ENCODE measurements at places on chromosomes 4 and X. TPM values are rescaled to one million over a fixed set of nuclear protein-coding genes. Genes with fewer than 3 reads are reported as not detected.

DNA sequence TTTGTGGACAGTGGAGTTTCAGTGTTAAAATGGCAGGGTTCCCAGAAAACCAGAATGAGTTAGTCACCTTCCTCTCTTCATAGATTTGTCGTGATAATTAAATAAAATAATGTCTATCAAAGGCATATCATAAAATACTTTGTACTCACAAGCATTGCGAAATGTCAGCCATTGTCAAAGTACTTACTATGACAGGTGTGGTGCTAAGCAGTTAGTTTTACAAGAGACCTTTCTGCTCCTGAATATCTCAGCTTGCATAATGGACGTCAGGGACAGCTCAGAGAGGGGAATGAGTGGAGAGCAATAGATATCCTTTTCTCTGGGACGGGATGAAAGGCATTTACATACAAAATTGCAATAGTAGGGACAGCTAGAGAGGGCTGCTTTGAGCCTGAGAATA, 560.9 kb downstream of the KCNIP4 start:
- no peak for DNase-seq

DNA sequence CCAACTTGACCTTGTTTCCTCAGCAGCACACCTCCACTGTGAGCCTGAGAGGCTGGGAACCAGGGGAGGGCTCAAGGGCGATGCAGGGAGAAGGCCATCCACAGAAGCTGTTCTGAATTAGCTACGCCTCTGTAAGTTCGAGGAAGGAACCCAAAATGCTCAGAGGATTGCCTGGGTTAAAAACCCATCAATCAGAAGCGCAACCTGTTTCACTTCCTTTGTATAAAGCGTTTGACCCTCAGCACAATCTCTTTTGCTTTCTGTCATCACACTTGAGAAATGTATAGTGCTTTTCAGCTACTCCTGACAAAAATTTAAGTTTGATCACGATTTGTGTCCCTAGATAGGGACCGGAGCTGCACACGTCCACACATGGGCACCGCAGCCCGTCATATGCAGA, 48.0 kb upstream of the MAP3K15 start:
- DNase-seq = no peak

DNA sequence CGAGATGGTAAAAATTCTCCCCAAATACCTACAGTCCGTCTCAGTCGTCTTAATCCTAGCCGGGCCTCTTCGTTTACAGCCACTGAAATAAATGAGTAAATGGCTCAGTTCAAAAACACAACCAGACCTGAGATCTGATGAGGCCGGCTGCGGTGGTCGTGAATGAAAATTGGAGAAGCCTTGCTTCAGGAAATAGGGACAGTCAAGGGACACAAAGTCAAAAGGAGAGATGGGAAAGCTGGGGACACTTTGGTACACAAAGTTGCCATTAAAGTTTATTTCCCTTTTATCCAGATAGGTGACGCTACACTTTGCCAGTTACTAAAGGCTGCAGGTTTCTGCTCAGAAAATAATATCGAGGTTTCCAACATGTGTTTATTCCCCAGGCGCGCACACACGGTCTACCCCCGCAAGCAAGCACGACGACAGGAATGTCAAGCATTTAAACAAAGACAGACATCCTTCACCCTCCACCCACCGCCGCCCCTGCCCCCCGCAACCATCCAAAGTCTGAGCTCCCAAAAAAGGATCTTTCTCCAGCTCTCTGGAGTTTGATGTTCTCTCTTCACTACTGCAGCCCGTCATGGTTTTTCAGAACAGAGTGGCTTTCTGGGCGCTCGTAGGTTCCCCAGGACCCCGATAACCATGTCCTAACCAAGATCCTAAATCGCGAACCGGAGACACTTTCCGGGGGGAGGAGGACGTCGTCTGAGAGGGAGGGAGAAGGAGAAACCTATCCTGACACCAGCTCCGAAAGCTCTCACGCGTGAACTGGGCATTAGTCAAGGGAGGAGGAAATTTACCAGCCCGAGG, 1.3 kb upstream of the PCDH7 start:
- no peak for DNase-seq

DNA sequence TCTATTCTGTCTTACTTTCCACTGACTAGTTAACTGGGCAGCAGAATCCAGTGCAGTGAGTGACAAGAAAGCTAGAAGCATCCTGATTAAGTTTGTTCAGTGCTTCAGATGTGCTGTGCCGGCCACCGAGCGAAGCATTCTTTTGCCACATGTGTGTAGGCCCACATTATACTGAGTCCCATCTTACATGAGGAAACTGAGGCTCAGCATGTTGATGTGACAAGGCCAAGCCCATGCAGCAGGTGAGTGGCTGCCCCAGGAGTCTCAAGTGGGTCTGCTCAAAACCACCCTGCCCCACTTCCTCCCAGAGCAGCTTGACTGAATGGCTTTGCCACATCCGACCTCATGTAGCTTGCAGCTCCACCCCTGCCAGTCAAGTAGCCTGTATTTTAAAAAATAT, 50.5 kb downstream of the RHOH start:
- DNase-seq = no peak

DNA sequence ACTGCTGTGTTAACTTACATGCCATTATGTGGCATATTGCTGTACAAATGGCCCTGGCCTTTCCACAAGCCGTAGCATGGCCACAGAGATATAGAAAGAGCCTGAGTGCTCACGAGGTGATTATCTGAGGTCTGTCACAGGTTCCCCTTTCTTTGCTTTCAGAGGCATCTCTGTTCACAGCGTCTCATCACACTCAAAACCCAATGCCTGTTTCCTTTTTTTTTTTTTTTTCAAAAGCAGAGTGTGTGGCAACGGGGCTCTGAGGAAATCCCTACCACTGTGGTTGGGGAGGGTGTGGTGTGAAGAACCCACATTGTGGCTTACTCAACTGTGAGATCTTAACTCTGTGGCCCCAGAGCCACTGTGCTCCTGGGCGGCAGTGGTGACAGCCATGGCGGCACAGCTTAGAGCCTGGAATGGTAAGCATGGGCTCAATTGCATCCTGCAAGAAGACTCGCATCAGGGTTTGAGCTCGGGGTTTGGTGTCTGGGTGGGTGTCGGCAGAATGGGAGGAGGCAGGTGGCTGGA, 30.8 kb downstream of the RTL5 start:
- DNase-seq = no peak

DNA sequence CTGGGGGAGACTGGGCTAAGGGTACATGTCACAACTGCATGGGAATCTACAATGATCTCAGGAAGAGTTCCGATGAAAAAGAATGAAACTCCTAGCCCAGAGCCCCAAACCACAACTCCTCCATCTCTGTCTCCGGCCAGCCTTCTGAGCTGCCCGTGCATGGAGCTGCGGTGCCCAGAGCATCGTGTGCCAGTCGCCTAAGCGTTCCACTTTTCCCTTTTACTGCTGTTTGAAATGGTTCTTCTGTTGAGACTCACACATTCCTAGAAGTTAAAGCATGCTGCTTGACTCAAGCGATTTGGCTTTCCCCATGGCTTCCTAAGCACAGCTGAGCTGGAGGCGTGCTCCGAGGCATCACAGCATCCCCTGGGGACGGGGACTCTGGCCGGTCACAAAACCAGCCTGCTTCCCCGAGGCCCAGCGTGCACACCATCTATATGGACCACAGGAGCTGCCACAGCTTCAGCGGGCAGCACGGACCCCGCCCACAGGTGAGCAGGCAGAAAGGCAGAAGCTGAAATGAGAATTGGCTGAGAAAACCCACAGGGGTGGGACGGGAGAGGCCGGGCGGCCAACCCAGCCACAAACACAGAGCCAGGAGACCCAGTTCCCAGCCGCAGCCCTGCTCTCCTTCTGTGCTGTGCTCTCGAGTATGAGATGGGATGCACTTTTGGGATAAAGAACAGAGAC, 5.0 kb downstream of the CCNQ start:
- no peak for DNase-seq

DNA sequence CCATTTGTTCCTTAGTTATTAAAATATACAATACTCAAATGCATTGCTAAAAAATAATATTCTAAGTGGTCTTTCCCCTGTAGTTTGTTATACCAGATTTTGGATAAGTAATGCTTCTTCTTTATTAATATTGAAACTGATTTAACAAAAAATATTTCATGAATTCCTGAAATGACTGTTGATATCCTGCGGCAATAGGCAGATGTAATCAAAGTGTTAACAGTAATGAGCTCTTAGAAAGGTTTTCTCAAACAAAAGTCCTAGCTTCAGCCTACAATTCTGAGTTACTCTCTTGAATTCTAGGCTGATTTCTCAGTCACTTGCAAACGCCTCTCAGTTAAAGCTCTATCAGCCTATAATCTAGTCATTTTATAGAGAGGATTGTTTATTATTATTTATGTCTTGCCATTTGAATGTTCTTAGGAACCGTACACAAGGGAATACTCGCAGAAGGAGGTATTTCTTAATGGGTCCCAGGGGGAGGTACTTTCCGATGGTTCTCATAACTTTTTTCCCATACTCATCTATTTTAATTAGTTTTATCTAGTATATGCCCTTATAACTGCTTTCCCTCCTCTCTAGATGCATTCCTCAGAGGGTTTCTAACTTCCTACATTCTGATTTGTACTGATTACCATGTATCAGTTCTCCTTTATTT, 96.8 kb downstream of the FNIP2 start:
- DNase-seq = no peak

- DNase-seq = no peak
Observed at GRCh38 chr4:184860018-184860779, 34.4 kb upstream of the ACSL1 start.

- DNase-seq = no peak
Observed at GRCh38 chr4:181261279-181261678, 981.9 kb upstream of the TENM3 start.

- no peak for DNase-seq
Observed at GRCh38 chrX:39652336-39652735, 445.4 kb downstream of the BCOR start.

GRCh38 chr4:20318909-20319277, 67.2 kb downstream of the SLIT2 start:
- DNase-seq = no peak

- DNase-seq = no peak
Observed at GRCh38 chrX:70552130-70552704, 107.6 kb downstream of the DLG3 start.

DNA sequence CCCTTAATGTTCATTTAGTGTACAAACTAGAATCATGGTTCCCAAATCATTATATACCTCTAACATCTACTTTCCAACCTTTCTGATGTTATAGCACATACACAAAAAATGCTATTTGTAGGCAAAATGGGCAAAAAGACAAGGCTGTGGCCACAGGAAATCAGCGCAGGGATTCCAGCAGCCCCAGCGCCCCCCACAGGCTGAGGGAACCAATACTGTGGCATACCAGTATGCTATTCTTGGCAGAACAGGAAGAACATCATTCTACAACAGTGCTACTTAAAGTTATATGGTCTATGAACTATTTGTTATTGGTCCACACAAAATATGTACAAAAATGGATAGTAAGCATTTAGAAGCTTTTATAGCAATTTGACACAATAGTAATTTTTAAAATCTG, 25.3 kb downstream of the STEEP1 start:
- no peak for DNase-seq

DNA sequence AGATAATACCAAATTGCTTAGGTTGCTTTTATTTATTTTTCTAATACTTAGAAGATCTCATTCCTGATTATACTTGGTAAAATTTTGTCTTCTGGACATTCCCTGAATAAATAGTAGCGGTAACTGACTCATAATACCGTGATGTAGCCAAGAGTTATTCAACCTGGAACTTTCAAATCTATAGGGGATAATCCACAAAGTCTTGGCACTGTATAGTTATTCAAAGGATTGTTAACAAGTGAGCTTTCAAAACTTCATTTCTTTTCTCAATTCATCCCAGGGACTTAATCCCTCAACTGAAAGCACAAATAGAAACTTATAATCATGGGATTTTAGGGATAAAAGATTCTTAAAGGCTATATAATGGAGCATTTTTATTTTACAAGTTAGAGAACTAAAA, 1383.3 kb downstream of the FAM133A start:
- DNase-seq = no peak

GRCh38 chrX:3407121-3407520, 60.7 kb upstream of the MXRA5 start:
- no peak for DNase-seq

Gene CLDN22
- total RNA-seq = not detected

Gene SCRG1
- total RNA-seq = 2.4 TPM

Gene ITGB1BP2
- 3.0 TPM for total RNA-seq

Gene SLC16A2
- total RNA-seq = 17.9 TPM
